ENCODE measurements at places on chromosomes 6 and 20.
A peak's percentile ranks its signal among the peaks of the same experiment; 100 is the strongest.

GRCh38 chr6:13478525-13478966, 8.9 kb downstream of the GFOD1 start:
- DNase-seq = no peak

DNA sequence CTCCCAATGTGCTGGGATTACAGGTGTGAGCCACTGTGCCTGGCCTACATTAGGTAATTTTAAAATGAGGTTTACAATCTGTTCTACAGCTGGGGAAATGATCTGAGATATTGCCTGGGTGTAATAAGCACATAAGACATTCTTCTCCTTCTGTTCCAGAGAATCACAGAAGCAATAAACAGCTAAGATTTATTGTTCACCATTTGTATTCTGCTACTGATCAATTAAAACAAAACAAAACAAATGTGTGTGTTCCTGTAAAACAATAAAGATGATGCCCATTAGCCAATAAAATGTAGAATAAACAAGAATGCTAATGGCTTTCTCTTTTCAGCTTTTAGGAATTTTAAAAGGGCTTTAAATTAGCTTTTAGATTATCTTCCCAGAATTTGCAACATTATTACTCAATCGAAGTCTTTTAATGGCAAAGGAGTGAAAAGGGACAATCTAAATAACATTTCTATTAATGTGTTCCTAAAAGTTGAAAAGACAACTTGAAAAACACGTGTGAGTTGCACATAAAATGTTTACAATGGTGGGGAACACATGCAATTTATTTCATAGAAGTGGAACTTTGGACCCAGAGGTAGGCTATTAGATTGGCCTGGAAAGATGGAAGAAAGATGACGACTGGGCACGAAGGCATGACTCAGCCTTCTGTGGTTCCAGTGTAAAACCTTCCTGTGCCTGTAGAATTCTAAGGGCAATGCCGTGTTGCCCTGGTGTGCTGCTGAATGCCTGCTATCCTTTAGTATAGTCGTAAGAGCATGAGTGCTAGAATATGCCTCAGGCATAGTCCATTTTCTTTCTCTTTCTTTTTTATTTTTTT, 29.0 kb upstream of the DEK start:
- DNase-seq = no peak

GRCh38 chr20:33176101-33176500, 8.1 kb downstream of the BPIFA2 start:
- no peak for DNase-seq

- peak; percentile 89 for DNase-seq
Measured at GRCh38 chr6:11139051-11139960, 27.8 kb upstream of the ERVFRD-1 start.

- DNase-seq = no peak
Measured at GRCh38 chr6:168815229-168815628, 374.2 kb downstream of the SMOC2 start.
